ENCODE measurements at places on chromosomes 12 and 14. TPM values are rescaled to one million over a fixed set of nuclear protein-coding genes. Genes with fewer than 3 reads are reported as not detected.

DNA sequence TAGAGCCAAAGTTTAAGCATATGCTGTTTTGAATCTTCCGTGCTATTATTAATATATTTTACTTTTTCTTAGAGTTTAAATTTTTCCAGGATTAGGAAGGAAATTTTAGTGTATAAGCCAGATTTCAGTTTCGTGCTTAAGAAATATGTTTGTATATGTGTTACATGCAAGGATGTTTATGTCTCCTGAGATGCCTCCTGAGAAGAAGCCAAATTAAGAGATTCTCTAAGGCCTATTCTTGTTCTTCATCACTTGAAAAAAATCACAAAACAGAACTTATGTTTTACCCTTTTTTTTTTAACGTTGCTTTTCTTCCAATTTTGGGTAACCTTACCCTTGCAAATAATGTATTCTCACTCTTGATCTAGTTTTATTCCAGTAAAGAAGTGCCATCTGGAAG is 412.7 kb downstream of the TMTC2 start:
- DNase-seq: no peak

Gene KRT2
- total RNA-seq: not detected

GRCh38 chr12:95546491-95546813 is 4.8 kb downstream of the USP44 start:
- no peak for DNase-seq

Gene ZDHHC22
- not detected for total RNA-seq

DNA sequence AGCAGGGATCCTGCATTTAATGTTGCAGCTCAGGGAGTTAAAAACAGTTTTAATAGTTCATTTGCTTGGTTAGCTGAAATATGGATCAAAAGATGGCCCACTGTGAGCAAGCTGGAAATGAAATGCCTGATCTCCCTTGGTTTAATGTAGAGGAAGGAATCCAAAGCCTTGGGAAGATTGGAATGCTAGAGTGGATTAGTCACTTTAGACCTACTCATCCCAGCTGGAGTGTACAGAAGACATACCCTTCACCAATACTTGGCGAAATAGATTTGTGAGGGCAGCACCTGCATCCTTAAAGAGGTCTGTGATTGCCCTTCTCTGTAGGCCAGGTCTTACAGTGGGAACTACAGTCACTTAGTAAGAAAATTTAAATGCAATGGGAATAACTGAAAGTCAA is 58.0 kb upstream of the KRAS start:
- no peak for DNase-seq

Gene FAM90A1
- not detected for total RNA-seq

Gene INHBC
- total RNA-seq: not detected

Gene CLEC9A
- total RNA-seq: not detected

DNA sequence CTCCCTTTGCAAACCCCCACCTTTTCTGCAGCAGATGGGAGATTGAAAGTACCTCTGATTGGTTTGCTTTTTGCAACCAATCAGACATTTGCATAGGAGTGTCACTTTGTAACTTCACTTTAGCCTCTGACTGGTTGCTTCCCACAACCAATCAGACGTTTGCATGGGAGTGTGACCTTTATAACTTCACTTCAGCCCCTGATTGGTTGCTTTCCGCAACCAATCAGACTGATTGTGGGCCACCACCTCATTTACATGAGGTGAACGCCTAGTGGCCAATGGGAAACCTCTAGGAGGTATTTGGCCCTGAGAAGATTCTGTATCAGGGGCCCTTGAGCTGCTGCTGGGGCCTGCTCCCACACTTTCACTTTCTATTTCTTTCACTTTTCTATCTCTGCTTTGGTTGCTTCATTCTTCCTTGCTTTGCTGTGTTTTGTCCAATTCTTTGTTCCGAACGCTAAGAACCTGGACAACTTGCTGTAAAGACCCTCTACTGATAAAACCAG is 106.0 kb upstream of the PRICKLE1 start:
- DNase-seq: no peak

Gene HHIPL1
- total RNA-seq: 3.9 TPM

Gene KCNA1
- total RNA-seq: not detected

DNA sequence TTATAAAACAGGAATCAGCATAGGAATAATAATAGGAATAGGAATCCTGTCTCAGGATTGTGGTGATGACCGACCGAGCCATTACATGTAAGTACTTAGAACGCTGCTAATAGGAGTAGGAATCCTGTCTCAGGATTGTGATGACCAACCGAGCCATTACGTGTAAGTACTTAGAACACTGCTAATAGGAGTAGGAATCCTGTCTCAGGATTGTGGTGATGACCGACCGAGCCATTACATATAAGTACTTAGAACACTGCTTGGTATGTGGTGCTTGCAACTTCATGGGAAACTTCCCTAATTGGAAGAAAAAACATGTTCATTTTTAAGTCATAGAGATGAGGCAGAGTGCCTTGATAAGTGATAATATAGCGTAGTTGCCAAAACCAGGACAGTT is 30.0 kb downstream of the ELK3 start:
- DNase-seq: no peak

Gene SERPINA4
- total RNA-seq: not detected

DNA sequence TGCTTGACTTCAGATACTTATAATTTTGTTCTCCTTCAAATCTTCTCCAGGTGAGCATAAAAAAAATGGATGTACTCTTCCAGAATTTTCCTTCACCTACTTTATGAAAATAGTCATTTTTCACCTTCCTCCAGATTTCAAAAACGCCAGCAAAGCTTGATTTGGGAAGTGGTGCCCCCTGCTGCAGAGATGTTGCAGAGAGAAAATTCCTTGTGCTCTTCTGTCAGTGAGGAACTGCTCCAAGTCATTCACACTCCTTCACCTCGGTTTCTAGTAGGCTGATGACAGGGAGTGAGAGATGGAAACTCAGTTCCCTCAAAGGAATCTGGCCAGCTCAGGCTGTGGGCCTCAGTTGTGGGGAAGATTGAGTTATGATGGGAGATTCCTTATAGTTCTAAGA is 24.2 kb upstream of the RNASE3 start:
- DNase-seq: no peak

Gene PYGL
- 82.5 TPM for total RNA-seq

Gene PITPNM2
- 4.2 TPM for total RNA-seq

DNA sequence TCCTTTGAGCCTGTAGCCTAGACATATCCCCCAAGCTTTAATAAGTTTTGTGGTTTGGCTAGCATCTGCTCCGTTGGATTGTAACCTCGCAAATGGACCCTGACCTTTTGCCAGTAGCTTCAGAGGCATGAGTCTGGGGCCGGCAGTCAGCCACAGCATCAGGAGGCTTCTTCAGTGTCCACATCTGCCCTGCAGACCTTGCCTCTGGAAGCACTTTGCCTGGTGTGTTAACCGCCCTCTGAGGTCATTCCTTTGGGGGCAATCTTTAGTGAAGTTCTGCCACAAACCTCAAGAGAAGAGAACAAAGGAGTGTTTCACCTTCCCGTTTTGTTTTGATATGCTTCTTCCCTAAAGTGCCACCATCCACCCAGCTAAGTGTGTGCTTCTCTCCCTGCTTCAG is 71.4 kb downstream of the GNS start:
- peak; percentile 91 for DNase-seq

Gene HCAR1
- 0.43 TPM for total RNA-seq

GRCh38 chr12:459430-460258 is at the start of gene B4GALNT3:
B4GALNT3 (plus strand) TSS chr12:459939; CDS start chr12:460377, 438 bp downstream.
- peak; percentile 24 for DNase-seq

DNA sequence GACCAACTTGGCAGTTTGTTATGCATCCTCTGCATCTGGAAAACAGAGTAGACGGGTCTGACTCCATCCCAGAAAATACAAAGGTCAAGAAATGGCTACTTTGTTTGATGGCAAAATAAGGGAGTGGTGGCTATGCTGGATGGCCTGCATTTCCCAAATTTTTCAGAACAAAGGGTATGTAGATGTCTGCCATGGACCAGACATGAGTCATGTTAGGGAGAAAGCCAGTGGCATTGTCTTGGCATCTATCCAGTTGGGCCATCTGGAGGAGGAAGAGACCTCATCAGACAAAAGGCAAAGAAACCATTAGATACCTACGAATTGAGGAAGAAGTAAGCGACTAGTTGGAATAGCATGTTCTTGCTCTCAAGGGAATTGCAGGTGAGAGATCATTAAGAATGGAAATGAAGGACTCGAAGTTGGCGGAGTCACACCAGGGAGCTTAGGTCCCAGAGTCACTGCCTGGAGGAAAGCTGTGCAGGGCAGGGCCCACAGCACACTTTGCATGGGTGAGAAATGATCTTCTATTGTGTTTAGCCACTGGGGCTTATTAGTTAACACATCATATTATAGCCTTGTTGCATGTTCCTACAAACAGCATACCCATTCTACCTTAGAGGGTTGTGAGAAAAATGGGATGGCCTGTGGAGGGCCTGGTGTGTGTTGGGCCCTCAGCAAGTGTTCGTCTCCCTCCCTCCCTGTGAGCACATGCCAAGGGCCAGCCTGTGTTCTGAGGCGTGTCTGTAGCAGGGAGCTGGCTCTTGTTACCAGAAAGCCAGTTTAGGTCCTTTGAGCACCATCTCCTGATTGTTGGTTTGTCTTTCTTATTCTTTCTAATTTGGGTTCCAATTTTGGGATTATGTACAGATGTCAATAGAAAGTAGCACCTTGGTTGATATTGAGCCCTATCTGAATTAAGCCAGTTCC is 119.4 kb downstream of the KTN1 start:
- DNase-seq: peak; percentile 15

- no peak for DNase-seq
Observed at GRCh38 chr12:130672089-130672820, 43.8 kb downstream of the RIMBP2 start.

DNA sequence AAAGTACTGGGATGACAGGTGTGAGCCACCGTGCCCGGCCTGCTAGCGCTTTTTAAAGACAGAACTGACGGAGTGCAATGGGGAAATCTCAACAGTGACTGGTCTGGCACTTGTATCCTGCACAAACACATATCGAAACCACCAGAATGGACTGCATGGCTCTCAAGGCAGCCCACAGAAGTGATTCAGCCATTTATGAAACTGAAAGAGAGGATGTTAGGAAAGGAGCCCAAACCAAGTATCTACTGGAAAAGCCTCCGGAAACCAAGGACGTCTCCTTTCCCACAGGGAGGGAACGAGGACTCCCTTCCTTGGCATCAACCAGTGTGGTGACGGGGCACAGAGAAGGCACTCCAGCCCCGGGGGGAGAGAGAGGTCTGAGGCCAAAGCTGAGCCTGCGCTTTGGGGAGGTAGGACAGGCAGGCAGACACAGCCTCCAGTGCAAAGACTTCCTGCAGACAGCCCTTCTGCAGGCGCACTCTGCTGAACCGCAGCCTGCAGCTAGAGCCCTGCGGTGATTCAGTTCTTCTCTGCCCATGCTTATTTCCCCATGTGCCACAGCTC is 16.5 kb downstream of the SLC15A4 start:
- DNase-seq: no peak

DNA sequence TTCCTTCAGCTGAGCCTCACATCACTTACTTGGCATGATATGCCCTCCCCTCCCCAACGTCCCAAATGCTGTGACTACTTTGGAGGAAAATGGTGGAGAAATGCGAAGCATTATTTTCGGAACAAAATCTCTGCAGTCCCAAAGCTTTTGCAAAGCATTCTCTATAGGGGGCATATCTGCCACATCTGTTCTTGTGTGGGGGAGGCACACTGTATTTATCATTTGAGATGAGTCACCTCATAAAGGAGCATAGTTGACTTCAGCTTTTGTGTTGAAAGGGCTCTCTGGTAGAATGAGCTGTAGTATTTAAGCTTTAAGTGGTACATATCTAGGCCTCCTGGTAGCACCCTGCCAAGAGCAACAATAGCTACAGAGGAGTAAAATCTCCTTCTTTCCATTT is 447.5 kb downstream of the ADAMTS20 start:
- DNase-seq: peak; percentile 10

- DNase-seq: peak; percentile 97
Observed at GRCh38 chr12:6765634-6766581, at the start of gene PTMS. PTMS (plus strand) TSS chr12:6766363; CDS start chr12:6766706, 343 bp downstream.

Gene KCNH5
- under 0.01 TPM for total RNA-seq

GRCh38 chr14:82520765-82521164 is 987.1 kb upstream of the SEL1L start:
- no peak for DNase-seq

GRCh38 chr14:39145266-39145966 is 24.7 kb downstream of the TRAPPC6B start:
- DNase-seq: peak; percentile 5

GRCh38 chr14:85596562-85596961 is 66.6 kb downstream of the FLRT2 start:
- DNase-seq: no peak

DNA sequence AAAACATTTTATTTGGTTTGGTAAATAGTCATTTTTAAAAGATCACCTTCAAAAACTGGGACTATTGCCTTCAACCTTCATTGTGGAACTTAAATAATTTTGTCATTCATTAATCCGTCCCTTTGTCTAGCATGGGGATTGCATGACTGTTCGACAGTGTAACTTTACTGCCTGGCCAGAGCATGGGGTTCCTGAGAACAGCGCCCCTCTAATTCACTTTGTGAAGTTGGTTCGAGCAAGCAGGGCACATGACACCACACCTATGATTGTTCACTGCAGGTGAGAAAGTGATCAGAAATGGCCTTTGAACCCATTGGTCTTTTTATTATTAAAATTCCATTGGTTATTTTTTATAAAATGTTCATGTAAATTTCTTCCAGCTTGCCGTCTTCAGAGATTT is 37.2 kb upstream of the MYF6 start:
- no peak for DNase-seq

GRCh38 chr14:56952766-56953473 is 142.6 kb upstream of the OTX2 start:
- DNase-seq: no peak

DNA sequence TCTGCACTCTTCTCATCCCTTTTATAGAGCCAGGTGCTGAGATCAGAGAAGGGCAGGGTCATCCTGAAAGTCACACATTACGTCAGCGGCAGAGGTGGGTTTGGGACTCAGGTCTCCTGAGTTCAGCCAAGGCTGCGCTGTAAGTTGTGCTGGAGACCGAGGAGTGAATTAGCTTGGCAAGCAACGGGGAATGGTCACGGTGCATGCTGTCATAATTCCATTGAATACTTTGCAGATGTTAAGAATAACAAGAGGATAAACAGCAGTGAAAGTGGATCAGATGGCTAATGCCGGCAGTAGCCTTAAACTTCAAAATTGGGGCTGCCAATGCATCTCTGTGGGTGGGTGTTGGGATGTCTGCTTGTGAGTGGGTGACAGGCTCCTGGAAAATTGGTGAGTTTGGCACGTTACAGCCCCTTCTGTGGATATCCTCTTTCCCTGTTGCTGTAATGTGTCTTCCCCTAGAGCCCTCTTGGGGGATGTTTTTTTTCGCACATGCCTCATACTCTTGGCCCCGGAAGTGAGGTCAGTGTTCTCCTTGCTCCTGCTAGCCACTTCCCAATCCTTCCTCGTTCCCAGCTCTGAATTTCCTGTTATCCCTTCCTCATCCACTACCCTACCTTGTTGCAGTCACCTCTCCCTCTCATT is 287.1 kb upstream of the SRRM4 start:
- no peak for DNase-seq

- no peak for DNase-seq
Observed at GRCh38 chr12:24044941-24045703, 95.7 kb upstream of the SOX5 start.

Data from fibroblast of villous mesenchyme (primary cell).